Forelimb muscle (tissue), 1 donor: ENCODE measurements at places on chromosomes 12 and 14. TPM values are rescaled to one million over a fixed set of nuclear protein-coding genes. Genes with fewer than 3 reads are reported as not detected.

Gene EIF2B2
- polyA plus RNA-seq: 50.7 TPM

DNA sequence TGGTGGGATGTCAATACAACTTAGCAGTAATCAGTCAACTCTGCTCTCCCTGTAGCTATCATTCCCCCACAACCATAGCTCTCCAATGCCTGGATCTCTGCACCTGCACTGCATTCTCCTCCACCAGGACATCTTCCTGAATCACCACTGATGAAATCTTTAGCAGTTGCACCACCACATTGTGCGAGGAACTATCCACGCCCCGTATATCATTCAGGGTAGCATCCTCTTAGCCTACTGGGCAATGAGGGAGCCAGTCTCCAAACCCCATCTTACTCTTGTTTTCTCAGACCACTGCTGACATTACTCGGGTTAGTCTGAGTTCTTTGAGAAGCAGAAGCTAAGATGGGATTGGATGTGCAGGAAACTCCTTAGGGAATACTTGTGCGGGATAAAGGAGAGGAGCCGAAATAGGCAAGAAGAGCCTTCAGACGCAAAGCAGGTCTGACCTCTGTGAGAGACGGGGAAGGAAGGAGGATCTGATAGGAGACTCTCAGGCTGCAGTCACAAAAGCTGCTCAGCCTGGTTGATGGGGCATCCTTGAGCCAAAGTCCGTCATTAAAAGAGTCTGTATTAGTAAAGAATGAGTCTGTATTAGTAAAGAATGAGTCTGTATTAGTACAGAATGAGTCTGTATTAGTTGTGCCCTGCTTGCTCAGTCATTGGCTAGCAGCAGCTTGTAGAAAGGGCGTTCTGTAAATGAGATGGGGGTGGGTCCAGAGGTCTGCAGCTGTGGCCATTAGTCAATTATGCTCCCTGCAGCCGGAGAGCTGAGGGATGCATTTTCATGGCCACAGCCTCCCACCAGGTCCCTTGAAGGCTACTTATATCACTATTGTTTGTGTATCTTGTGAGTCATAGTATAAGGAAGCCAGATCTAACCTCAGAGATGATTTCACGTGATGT is 49.6 kb upstream of the RASSF3 start:
- no peak for DNase-seq

GRCh38 chr14:52397844-52398243 is 83.7 kb downstream of the PTGER2 start:
- no peak for DNase-seq

DNA sequence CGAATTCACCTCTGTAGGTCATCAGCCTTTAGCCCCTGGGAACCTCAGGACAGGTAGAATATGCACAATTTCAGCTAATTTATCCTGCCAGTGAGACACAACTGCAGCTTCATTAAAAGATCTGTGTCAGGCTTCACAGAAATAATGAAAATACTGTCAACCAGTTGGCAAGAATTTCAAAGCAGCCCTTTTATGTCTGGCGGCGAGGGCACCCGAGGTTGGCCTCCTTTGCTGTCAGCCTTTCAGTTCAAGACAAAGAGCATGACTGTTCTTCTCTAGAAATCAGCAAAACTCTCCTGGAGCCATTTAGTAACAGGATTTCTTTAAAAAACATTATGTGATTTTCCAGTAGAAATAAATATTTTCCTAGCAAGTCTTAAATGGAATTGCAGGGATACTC is 75.9 kb downstream of the BBS10 start:
- no peak for DNase-seq

DNA sequence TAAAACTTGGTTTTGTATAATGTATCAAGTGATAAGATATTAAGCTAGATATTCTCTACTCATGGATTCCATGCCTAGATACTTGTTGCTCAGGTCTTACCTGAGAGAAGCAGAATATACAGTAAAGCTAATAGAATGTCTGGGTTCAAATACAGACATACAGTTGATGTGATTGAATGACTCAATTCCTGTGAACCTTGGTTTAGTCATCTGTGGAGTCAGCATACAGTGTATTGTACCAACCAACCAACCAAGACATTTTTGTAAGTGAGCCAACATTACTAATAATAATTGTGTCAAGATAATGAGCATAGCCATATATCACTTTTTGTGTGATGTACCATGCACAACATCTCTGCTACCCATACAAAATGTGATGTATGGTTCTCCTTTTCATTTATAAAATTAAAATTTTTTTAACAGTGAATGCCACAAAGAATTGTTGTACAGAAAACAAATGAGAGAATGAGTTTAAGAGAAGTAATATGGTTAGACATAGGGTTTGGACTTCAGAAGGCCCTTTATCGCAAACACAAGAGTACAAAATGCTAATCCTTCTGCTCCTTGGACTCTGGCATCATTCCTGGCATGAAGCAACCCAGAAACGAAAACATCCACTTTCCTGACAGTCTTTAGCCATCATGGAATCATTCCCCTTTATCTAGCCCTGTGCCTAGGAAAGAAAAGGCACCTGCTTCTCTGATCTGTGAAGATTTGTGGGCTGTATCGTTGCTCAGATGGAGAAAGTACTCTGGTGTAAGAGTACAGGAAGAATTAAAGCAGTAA is 977.2 kb upstream of the USP15 start:
- DNase-seq: no peak

DNA sequence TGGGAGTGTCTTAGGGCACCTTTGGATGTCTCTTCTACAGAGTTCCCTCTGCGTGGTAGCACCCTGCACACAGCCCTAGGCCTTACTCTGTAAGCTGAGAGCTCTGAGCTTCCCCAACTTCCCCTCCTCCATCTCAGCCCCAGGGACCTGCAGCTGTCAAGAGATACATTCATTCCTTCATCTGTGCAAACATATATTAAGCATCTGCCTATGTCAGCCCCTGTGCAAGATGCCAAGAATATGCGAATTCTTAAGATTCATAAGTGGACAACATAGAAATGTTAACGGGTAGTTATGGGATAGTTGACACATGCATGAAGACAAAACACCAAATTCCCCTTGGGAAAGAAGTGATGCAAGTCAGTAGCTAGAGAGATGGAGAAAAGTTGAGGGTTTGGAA is 190.8 kb downstream of the SLC41A2 start:
- no peak for DNase-seq

GRCh38 chr14:96053600-96054381 is 14.6 kb downstream of the C14orf132 start:
- DNase-seq: peak; percentile 9
